Activated T-helper 1 cell treated with anti-CD3 and anti-CD28 coated beads, Interleukin-12 subunit alpha, Interleukin-12 subunit beta, Interleukin-2, Interleukin-4 antibody, amounts not matched to agents 30 ng/mL and 10 ng/mL and 1 ng/mL, durations not matched to agents 14 hours and 24 hours and 36 hours (primary cell): ENCODE measurements at places on chromosomes 5 and 9.

DNA sequence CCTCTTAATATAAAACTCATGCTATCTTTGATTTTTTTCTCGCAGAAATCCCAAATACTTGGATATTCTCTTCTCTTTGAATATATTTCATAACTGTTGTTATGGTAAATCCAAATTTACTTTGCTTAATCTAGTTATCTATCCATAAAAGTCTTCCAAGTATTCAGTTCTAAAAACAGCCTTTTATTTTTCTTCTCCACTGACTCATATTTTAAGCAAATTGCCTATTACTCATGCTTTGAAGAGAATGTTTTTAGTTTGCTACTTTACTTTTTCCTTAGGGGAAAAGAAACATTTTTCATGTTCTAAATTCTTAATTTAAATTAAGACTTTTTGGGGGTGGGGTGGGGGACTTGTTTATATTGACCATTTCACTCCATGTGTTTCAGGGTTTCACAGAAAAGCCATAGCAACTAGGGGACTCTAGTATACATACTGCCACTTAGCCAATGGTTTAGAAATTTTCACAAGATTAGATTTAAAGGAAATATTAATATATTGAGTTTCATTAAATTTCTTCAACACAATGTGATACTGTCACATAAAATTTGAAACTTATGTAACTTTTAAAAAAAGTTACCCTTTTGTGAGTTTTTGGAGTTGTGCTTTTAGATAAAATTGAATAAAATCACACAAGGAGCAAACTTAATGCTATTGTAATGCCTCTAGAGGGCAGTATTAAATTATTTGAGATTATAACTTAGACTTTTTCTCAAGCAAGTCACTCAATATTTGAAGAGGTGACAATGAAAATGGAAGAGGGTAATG, 545.8 kb upstream of the ARRDC3 start:
- H3K4me1 ChIP-seq = no peaks in the 10 kb centered on the region
- H3K27ac ChIP-seq = no peak overlapping the region
- no peak overlapping the region for H3K4me3 ChIP-seq
- no peaks in the 10 kb centered on the region for H3K27me3 ChIP-seq
- no peak for DNase-seq

DNA sequence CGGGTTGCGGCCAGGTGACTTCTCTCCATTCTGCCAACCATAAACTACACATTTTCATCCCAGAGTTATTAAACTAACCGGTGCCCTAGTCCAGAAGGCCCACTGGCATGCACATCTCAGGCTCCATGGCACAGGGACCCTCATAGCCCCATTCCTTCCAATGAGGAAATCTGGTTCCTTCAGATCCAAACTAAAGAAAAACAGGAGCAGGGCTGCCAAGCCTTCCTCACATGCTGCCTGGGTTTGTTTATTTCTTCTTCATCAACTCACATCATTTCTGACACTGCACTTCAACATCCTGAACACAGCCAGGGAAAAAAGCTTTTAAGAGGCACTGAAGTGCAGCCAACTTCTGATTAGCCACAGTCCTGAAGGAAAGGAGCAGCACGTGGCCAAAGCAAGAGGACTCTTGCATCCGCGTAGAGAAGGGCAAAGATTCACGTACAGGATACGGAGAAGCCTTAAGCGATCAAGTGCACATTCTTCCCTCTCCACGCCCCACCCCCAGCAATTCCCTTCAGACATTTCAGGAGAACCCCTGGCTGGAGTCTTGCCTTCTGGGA, 22.5 kb downstream of the LHFPL2 start:
- no peaks in the 10 kb centered on the region for H3K4me1 ChIP-seq
- peaks cover 14% of the 10 kb centered on the region for H3K27me3 ChIP-seq
- H3K4me3 ChIP-seq = no peak overlapping the region
- H3K36me3 ChIP-seq = no peaks in the 10 kb centered on the region
- no peak overlapping the region for H3K27ac ChIP-seq

DNA sequence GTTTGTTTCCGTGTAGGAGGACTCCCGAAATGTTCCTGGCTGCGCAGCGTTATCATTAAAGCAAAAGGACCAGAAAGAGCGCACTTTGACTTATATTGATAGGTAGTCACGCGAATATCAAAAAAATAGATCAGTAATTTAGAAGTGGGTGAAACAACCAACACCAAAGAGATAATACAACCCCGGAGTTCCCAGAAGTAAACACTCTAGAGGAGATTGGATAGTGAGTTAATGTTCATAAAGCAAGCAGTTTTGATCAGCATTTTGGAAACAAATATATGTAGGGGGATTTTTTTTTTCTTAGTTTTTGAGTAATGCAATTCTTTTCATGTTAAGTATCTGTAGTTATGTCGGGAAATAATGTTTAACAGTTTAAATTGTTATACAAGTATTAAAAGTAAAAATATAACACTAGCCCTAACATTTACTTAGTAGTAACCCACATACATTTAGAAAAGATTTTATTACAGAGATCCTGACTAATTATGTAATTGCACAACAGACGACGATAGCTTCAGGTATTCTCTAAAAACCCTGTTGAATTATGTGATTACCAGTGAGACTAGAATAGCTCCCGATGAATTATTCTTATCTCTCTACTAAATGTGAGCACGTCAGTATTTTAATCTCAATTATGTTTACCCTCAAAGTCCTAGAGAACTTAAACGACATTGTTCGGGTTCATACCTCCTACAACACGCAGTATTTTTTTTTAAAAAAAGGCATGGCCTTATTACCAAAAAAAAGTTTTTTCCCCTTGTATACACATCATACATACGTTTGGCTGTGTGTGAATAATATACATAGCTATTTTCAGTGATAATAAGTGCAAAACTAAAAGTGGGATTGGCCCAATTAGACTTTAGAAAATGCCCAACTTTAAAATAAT, 9.4 kb upstream of the NFIB start:
- peak overlapping the region; percentile 72 for H3K27ac ChIP-seq
- peaks cover 19% of the 10 kb centered on the region for H3K4me1 ChIP-seq
- peaks cover 53% of the 10 kb centered on the region for H3K27me3 ChIP-seq
- H3K36me3 ChIP-seq = peaks cover 3% of the 10 kb centered on the region
- peak overlapping the region; percentile 82 for H3K4me3 ChIP-seq

DNA sequence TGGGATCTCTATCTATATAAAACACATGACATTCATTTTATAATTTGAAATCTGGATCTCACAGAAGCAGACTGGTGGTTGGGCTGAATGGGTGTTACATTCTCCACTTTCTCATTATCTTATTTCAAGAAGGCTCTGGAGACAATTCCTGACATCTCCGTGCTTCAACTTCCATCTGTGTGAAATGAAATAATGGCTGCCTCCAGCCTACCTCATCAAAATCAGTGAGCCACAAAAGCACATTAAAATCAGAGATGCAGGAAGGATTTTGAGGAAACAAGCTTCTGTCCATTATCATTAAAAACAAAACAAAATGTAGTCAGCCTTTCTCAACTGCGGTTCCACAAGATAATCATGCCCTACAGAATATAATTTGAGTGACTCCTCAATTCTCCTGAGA, 958.3 kb upstream of the DMAC1 start:
- no peaks in the 10 kb centered on the region for H3K4me1 ChIP-seq
- no peaks in the 10 kb centered on the region for H3K36me3 ChIP-seq
- no peaks in the 10 kb centered on the region for H3K27me3 ChIP-seq
- no peak overlapping the region for H3K4me3 ChIP-seq
- no peak overlapping the region for H3K27ac ChIP-seq
- no peak for DNase-seq

DNA sequence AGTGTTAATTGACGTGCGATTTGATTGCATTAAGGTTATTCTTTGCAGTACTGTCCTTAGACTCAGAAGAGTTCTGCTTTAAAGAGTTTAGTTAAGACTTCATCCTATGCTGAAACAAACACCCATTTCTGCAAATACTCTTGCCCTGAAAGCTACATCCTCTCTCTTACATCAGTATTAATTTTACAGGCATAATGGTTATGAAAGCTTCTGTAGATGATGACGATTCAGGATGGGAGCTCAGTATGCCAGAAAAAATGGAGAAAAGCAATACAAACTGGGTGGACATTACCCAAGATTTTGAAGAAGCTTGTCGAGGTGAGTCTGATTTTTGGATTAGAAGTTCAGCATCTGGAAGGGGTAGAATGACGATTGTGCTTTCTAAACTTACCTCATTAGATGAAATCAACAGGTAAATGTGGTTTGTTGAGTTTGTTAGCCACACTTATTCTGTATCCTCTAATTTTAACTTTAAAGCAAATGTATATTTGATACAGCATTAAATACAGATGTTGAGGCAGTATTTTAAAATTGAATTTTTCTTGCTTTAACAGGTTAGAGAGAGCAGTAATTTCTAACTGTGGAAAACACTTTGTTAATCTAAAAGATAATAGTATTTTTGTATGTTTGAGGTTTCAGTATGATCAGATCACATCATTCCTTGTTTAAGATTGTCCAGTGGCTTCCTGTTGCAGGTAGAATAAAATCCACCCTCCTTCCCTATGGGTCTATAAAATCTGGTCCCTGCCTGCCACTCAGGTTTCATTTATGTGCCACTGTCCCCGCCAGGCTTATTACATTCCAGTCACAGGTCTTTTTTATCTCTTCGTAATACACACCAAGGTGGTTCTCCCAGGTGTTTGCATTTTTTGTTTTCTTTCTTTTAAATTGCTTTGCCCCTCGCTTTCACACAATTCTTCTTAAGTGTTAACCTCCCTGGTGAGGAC, 1.3 kb downstream of the NAA35 start:
- no peaks in the 10 kb centered on the region for H3K27me3 ChIP-seq
- no peak for DNase-seq
- no peak overlapping the region for H3K4me3 ChIP-seq
- peaks cover 21% of the 10 kb centered on the region for H3K4me1 ChIP-seq
- peaks cover 23% of the 10 kb centered on the region for H3K36me3 ChIP-seq

DNA sequence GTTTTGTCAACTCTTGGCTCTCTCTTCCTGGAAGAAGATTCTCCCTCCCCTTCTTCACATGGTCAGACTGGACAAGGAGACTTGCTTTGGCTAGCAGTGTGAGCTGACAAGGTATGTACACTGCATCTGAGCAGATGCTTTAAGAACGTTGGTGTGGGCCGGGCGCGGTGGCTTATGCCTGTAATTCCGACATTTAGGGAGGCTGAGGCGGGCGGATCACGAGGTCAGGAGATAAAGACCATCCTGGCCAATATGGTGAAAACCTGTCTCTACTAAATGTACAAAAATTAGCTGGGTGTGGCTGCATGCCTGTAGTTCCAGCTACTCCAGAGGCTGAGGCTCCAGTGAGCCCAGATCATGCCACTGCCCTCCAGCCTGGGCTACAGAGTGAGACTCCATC, 26.4 kb upstream of the SEMA5A start:
- DNase-seq = no peak
- no peak overlapping the region for H3K4me3 ChIP-seq
- H3K27me3 ChIP-seq = no peaks in the 10 kb centered on the region
- H3K36me3 ChIP-seq = no peaks in the 10 kb centered on the region

DNA sequence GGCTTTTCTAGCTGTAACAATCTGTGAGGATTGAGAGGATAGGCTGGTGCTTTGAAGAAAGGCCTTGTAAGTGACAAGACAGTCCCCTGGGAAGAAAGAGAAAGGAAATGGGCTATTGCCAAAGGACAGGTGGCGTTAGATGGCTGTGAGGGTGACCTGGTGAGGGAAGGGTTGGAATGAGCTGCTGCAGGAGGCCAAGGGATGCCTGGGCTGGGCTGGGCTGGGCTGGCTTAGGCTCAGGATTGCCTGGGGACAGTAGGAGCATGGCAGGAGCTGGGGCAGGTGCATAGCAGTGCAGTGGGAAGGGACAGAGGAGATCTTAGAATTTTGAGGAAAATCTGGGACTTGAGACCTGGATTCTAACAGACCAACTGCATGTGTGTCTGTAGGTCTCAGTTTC, 9.7 kb upstream of the MYOZ3 start:
- DNase-seq = no peak
- no peaks in the 10 kb centered on the region for H3K4me1 ChIP-seq
- H3K27me3 ChIP-seq = peaks cover 12% of the 10 kb centered on the region

DNA sequence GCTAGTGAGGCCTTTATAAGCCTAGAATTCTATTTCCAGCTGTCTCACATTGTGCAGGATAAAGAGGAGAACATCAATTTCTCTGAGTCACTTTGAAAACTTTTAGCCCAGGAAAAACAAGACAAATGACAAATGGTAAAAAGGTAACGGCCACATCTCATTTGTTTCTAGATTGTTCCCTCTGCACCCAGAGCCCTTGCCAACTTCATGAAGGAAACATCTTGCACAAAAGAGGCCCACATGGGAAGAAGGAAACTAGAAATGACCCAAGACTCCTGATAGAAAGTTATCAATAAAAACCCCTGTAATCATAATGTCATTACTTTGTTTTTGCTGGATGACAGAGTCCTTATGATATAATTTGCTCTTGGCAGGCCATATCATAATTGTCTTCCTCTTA, 5.3 kb downstream of the DPYSL3 start:
- H3K4me1 ChIP-seq = no peaks in the 10 kb centered on the region
- no peak overlapping the region for H3K4me3 ChIP-seq
- DNase-seq = no peak
- peaks cover 14% of the 10 kb centered on the region for H3K27me3 ChIP-seq
- H3K27ac ChIP-seq = no peak overlapping the region

DNA sequence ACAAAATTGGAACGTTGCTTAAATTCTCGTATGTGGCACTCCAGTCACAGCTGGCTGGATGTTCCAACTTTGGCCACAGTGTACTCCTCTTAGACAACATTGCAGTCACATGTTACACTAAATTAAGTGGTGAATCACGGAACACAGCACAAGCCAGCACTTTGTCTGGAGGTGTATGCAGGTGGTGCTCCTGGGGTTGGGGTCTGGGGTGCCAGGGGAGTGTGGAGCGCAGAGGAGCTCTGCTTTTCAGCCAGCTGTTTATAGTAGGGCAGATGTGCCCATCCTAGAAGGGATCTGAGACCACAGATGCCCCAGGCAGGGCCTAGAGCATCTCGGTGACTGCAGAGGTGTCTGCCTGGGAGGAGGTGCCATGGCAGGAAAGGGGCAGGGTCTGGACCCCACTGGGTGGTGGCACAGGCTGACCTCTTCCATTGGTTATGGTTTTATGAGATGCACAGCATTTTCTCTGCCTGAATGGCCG, 82.6 kb downstream of the WNK2 start:
- H3K4me3 ChIP-seq = no peak overlapping the region
- no peak overlapping the region for H3K27ac ChIP-seq

DNA sequence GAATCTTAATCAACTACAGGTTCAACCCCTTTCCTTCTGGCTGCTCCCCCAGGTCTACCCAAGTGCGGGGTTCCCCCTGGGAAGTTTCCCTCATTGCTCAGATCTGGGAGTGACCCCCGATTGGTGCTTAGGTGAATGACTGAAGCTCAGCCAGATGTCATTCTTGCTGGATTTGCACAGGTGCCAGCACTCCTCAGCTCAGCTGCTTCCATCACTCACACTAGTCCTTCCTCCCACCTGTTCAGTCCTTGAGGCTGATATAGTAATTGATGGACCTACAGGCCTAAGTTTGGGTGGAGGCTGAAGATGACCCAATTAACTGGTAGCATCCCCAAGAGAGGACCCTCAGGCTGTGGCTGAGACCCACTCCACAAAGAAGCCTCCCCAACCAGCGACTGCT, 32.9 kb downstream of the PRLR start:
- no peak overlapping the region for H3K4me3 ChIP-seq
- no peak for DNase-seq

- no peak overlapping the region for H3K4me3 ChIP-seq
- H3K27me3 ChIP-seq = no peaks in the 10 kb centered on the region
- H3K4me1 ChIP-seq = no peaks in the 10 kb centered on the region
- H3K36me3 ChIP-seq = no peaks in the 10 kb centered on the region
These were observed 417.1 kb downstream of the BNC2 start for GRCh38 chr9:16453390-16453789.

- no peak overlapping the region for H3K4me3 ChIP-seq
- H3K4me1 ChIP-seq = no peaks in the 10 kb centered on the region
- H3K27me3 ChIP-seq = peaks cover 7% of the 10 kb centered on the region
- no peaks in the 10 kb centered on the region for H3K36me3 ChIP-seq
These were observed 1.5 kb downstream of the SYNPO start for GRCh38 chr5:150641824-150642566.
